ENCODE measurements at places on chromosomes 5 and 9. TPM values are rescaled to one million over a fixed set of nuclear protein-coding genes. Genes with fewer than 3 reads are reported as not detected.

- no peak for DNase-seq
These were observed 165.0 kb upstream of the MPDZ start for GRCh38 chr9:13444245-13445102.

DNA sequence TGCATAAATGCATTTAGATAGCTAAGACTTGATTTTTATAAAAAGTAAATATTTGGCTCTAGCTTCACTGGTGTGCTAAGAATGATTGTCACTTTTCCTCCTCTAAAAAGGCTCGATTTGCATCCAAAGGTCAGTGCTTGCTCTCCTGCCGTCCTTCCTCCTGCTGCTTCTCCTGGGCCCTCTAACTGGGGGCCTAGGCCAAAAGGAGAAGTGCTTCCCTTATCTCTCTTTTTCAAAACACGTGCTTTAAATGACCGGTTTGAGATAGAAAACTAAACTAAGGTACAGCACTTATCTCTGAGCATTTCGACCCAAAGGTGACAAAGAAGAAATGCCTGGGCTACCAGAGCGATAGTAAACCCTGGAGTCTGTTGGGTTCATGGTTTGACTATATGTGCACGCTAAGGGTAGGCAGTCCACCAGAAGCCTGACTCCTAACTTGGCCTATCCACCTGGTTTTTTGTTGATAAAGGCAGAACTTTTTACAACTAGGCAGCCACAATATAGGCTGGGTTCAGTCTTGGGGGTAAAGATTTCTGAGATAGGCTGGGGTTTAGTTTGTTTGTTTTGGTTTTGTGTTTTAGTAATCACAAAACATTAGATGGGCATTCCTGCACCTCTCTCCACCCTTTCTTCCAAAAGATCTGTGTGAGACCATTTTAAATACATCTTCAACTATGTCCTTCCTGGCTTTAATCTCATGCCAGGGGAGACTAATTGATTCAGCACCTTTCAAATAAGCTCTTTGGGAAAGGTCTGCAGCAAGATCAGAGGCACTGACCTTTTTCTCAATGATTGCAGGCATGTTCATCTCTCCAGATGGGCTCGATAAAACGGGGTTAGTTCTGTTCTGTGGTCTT, 3.8 kb downstream of the NR2F1-AS1 start:
- DNase-seq = no peak

ANKRD18A gene
- 1.9 TPM for total RNA-seq

PCDHGB2 gene
- 0.36 TPM for total RNA-seq

CCDC152 gene
- total RNA-seq = 5.1 TPM

MAN2A1 gene
- 25.9 TPM for total RNA-seq
